ENCODE measurements at places on chromosomes 1 and 21.

DNA sequence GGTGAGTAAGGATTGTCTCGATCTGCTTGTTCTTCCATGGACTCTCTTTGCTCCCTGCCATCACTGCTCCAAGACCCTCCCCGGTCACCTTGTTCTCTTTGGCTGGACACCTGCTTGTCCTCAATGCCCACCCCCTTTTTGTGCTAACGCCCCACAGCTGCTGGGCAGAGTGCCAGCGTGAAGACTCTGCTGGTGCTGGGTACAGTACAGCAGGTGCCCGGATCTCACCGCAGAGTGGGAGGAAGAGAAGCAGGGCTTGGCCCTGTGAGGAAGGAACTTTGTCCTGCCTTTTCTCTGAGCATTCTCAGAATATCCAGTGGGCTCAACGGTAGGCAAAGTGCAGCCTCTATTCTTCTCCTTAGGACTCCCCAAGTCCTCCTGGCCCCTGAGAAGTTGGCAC, 90.1 kb downstream of the PLXNA2 start:
- no peak for DNase-seq

- no peak for DNase-seq
These were observed 272.7 kb downstream of the HHIPL2 start for GRCh38 chr1:222275001-222275728.

DNA sequence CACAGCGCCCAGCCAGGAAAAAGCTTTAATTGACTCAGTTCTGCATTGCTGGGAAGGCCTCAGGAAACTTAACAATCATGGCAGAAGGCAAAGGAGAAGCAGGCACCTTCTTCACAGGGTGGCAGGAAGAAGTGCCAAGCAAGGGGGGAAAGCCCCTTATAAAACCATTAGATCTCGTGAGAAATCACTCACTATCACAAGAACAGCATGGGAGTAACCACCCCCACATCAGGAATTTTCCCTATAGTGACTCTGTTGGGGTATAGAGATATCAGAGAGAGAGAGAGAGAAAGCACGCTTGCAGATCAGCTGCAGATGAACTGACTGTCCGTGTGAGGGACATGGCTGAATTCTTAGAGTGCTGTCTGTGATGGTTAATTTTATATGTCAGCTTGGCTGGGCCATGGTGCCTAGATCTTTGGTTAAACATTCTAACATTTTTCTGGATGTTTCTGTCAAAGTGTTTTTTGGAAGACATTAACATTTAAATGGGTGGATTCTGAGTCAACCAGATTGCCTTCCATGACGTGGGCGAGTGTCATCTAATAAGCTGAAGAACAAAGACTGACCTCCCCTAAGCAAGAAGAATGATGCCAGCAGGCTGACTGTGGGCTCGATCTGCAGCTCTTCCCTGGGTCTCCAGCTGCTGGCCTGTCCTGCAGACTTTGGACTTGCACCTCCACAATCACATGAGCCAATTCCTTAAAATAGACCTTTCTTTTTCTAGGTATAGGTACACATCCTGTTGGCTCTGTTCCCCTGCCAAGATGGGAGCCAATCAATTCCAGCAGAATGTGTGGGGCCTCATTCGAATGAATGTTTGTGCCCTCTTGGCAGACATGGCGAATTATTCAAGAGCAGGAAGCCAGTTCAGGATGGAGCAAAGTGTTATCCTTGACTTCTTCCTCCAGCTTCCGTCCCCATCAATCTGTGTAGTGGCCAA, 21.4 kb upstream of the CPT2 start:
- no peak for DNase-seq

DNA sequence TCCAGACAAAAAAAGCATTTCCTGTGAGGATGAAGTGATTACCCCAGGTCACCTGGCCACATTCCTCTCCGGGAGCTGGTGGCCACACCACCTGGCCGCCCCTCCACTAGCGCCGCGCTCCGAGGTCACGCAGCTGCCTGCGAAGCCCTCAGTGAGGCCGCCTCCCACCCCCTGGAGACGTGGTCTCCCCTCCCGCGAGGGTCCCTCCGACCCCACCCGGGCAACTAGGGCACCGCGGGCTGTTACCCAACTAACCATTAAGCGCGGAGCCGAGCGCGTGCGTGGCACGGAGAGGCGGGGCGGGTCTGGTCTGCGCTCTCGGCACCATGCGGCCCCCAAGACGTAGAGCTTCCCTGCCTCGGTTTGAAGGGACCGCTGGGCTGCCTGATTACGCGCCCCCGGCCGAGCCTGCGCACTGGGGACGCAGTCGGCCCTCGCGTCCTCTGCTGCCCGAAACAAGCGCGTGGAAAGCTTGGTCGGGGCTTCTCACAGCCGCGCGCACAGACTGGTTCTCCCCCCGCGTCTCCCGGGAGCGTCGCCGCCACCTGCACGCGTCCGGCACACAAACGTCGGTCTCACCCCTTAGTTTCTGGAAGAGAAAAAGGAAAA, 106.5 kb downstream of the SLC16A1 start:
- no peak for DNase-seq

GRCh38 chr1:53733447-53733931, 5.5 kb downstream of the GLIS1 start:
- no peak for DNase-seq

DNA sequence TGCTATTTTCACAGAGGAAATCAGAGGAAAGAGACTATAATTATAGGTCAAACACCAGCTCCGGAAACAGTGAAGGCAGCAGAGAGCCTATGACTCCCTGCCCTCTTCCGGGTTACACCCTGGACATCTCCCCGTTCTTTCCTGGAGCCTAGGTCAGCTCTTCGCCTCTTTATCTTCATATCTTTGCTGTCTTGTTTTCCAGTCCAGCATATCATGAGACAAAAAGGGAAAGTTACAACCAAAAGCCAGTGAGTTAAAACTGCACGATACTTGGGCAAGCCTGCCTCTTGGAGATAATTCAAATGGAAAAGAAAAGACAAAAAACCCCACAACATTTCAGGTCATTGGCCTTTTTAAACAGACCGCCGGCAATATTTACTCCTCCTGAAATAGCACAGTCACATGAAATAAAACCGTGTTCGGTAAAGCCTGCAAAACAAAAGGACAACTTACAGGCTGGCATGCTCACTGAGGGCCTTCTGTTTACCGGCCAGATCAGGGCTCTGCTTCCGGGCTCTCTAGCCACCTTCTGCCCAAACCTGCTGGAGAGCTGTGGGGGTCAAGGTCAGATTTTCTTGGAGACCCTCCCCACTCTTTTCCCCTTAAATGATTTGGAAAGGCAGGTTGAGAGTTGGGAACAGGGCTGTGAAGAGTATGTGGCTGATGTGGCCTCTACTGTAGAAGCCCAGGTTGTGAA, 42.8 kb upstream of the PPP2R5A start:
- DNase-seq, result no peak

- no peak for DNase-seq
These were observed 80.9 kb downstream of the SLC66A1 start for GRCh38 chr1:19393046-19393445.

All from CD4-positive, alpha-beta T cell treated with Interleukin-6 at 100 ng/mL for 8 hours (primary cell).